ENCODE measurements at places on chromosomes 1 and 21. TPM values are rescaled to one million over a fixed set of nuclear protein-coding genes. Genes with fewer than 3 reads are reported as not detected.
A peak's percentile ranks its signal among the peaks of the same experiment; 100 is the strongest.

DNA sequence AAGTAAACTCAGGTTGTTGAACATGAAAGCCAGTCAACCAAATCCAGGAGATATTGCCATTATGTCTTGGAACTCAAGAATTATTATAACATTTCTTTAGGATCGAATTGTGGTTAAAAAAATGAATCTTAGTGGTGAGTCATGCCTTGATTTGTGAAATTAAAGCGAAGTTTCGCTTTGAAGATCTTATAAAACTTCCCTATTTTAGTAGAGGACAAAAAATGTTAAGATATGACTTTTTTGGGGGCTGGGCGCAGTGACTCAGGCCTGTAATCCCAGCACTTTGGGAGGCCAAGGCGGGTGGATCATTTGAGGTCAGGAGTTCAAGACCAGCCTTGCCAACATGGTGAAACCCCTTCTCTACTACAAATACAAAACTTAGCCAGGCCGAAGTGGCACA is 39.5 kb upstream of the PTBP2 start:
- no peak for DNase-seq

DNA sequence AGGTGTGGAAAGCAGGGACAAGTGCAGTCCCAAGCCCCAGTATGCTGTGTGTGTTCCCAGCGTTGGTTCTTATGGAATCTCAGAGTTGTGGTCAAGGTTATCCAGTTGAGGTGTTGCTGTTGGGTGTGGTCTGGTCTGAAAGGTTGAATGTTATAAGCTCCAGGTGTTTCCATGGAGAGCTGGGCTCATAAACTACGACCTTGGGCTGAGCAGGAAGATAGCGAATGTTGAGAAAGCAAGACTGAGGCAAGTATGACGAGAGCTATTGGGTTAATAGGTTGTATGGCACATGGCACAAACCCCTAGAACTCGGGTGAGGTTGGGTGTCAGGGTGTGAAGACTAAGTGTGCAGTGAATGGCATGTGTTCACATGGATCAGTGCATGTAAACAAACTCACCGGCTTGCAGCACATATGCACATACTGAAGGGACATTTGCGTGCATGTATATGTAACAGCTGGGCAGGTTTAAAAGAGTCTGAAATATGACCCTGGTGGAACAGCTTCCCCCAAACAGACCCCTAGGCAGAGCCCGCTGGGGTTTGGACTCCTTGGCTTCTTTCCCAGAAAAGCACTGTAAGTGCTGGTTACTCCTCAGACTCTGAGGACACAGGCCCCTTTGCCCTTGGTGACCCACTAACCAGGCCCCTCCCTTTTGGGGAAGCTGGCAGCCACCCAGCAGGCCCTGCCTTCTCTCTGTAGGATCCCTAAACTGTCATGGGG is 117.5 kb downstream of the NAV1 start:
- DNase-seq = no peak

DNA sequence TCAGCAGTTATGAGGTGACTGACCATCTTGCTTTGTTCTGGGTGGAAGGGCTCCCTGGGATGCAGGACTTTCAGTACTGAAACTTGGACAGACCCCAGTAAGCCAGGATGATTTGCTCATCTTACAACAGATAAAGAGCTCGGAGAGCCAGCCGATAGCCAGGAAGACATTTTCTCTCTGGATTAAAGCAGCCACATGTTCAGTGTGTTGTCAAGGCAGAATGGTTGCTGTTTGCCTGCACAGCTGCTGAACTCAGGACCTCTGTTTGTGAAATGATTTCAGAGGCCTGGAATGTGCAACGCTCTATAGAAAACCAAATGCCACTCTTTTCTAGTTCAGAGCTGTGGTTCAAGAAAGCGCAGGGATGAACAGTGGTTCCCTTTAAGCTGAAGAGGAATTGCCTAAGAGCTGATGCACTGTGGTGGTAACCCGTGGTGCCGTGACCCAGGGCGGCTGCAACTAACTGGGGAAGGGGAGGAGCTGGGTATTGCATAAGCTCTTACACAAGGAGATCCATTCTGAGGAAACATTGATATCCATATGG is 40.7 kb downstream of the CASQ2 start:
- DNase-seq = peak; percentile 70

GRCh38 chr1:166918088-166918955 is 42.3 kb upstream of the TADA1 start:
- DNase-seq = no peak

GRCh38 chr1:28249866-28250295 is 9.4 kb upstream of the SESN2 start:
- peak; percentile 51 for DNase-seq

GRCh38 chr1:166972193-166972592 is 3.1 kb downstream of the ILDR2 start:
- DNase-seq = no peak

APCS gene
- total RNA-seq = not detected

ELF3 gene
- 0.04 TPM for total RNA-seq
